ENCODE measurements at places on chromosomes 2 and 18. TPM values are rescaled to one million over a fixed set of nuclear protein-coding genes. Genes with fewer than 3 reads are reported as not detected.

DNA sequence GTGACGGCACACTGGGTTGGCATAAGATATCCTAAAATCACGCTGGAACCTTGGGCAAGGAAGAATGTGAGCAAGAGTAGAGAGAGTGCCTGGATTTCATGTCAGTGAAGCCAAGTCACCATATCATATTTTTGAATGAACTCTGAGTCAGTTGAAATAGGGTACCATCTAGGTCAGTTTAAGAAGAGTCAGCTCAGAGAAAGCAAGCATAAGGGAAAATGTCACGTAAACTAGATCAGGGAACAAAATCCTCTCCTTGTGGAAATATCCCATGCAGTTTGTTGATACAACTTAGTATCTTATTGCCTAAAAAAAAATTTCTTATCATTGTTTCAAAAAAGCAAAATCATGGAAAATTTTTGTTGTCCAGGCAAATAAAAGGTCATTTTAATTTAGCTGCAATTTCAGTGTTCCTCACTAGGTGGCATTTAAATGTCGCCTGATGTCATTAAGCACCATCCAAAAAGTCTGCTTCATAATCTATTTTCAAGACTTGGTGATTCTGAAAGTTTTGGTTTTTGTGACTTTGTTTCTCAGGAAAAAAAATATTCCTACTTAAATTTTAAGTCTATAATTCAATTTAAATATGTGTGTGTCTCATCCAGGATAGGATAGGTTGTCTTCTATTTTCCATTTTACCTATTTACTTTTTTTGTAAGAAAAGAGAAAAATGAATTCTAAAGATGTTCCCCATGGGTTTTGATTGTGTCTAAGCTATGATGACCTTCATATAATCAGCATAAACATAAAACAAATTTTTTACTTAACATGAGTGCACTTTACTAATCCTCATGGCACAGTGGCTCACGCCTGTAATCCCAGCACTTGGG, 19.6 kb downstream of the RSAD2 start:
- H3K4me1 ChIP-seq: peaks cover 13% of the 10 kb centered on the region
- DNase-seq: no peak
- peak overlapping the region; percentile 31 for H3K27ac ChIP-seq
- H3K36me3 ChIP-seq: peaks cover 86% of the 10 kb centered on the region

DNA sequence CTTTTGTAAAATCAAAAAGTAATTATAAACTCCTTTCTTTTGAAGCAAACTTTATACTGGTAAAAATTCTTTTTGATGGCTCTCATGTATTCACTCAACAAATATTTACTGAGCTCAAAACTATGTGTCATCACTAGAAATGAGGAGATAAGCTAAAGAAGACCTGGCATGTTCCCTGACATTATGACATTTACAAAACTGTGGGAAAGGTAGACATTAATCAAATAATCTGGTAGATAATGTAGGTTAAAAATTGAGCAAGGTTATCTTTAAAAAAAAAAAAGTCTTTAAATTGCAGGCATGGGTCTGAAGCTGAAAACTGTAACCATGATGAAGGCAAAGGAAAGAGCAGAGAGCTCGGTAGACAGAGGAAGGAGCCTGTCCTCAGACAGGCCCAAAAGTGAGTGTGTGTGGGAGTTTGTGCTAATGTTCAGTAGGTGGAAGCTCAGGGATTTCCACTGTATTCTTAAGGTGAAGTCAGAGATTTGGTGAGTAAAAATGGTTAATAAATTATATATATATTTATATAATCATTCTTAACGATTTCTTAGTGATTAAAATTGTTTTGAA, 612.9 kb downstream of the LRP1B start:
- no peaks in the 10 kb centered on the region for H3K4me1 ChIP-seq
- no peaks in the 10 kb centered on the region for H3K36me3 ChIP-seq
- DNase-seq: no peak
- no peak overlapping the region for H3K27ac ChIP-seq
- no peaks in the 10 kb centered on the region for H3K27me3 ChIP-seq
- no peak overlapping the region for H3K4me3 ChIP-seq

DNA sequence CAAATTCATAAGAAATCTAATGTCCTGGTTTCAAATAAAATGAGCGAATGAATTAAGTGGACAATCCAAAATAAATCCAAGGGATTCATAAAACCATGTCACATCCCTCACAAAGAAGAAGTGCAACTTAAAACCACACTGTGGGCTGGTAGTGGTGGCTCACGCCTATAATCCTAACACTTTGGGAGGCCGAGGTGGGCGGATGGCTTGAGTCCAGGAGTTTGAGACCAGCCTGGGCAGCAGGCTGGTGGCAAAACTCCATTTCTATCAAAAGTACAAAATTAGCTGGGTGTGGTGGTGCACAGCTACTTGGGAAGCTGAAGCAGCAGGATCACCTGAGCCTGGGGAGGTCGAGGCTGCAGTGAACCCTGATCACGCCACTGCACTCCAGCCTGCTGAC, 25.4 kb downstream of the FAM98A start:
- peaks cover 8% of the 10 kb centered on the region for H3K4me1 ChIP-seq
- H3K4me3 ChIP-seq: no peak overlapping the region
- no peaks in the 10 kb centered on the region for H3K27me3 ChIP-seq
- no peak overlapping the region for H3K27ac ChIP-seq
- no peak for DNase-seq

The MAP4K4 gene
- total RNA-seq: 42.8 TPM

The GREB1L gene
- not detected for total RNA-seq

DNA sequence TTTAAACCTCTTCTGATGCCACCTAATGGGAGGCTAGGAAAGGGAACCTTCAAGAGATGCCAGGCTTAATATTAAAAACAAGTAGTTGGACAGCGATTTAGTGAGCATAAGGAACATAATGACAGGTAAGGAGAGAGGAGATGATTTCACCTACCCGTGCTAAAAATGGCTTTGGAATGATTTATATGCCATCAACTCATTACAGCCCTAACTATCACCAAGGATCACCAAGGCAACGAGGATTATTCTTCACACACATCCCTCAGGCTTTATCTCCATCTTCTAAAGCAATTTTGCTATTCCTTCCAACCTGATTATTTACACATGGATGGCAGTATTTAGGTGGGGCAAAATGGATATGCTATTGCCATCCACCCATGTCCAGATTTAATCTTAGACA, 237.8 kb downstream of the DCC start:
- no peak overlapping the region for H3K4me3 ChIP-seq
- no peaks in the 10 kb centered on the region for H3K4me1 ChIP-seq
- DNase-seq: no peak
- no peaks in the 10 kb centered on the region for H3K27me3 ChIP-seq

- peaks cover 53% of the 10 kb centered on the region for H3K36me3 ChIP-seq
Measured at GRCh38 chr2:172510088-172510487, 45.8 kb upstream of the PDK1 start.

The CTLA4 gene
- total RNA-seq: 66.6 TPM

The SLC9A4 gene
- 0.18 TPM for total RNA-seq

DNA sequence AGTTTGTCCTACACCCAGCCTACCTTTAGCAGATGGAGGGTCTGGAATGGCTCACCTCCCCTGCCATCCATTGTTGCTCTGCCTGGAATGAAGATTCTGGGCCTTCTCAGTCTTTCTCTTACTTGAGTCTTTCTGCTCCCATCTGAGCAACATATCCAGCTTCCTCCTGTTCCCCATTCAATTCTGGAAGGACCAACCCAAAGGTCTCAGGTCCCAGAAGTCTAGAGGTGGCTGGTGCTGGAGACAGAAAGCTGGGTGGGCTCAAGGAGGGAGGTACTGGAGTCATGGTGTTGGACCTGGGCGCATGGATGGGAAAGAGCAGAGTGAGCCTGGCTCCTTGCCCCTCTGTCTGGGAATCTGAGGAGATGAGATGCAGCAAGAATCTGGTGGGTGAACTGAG, 93.5 kb upstream of the SIX3 start:
- DNase-seq: no peak
- peaks cover 3% of the 10 kb centered on the region for H3K36me3 ChIP-seq
- H3K4me3 ChIP-seq: no peak overlapping the region
- peaks cover 11% of the 10 kb centered on the region for H3K4me1 ChIP-seq
- no peak overlapping the region for H3K27ac ChIP-seq

GRCh38 chr18:37294951-37295350, 270.6 kb downstream of the CELF4 start:
- H3K27me3 ChIP-seq: no peaks in the 10 kb centered on the region
- no peaks in the 10 kb centered on the region for H3K36me3 ChIP-seq
- no peaks in the 10 kb centered on the region for H3K4me1 ChIP-seq
- no peak for DNase-seq
- H3K27ac ChIP-seq: no peak overlapping the region

The CFC1 gene
- not detected for total RNA-seq

The CHRNA1 gene
- total RNA-seq: not detected

- no peaks in the 10 kb centered on the region for H3K4me1 ChIP-seq
- DNase-seq: no peak
- no peaks in the 10 kb centered on the region for H3K27me3 ChIP-seq
Measured at GRCh38 chr18:1668279-1668678, 763.6 kb downstream of the ADCYAP1 start.

DNA sequence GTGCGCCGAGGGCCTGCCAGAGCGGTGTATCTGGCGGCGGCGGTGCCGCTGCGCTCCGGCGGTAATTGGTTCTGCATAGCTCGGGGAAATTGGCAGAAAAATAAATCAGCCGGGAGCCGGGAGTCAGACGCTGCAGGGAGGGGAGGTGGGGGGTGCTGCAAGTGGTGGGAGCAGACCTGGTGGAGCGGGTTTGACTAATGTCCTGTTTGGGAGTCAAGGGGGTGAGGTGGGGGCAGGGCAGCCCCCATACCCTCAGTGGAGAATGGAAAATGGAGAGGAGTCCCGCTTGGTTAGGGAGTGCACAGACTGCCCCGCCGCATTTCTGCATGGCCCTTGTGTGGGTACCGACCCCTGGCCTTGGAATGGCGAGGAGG, 107.3 kb downstream of the DYSF start:
- no peak overlapping the region for H3K4me3 ChIP-seq
- H3K27me3 ChIP-seq: no peaks in the 10 kb centered on the region
- H3K36me3 ChIP-seq: no peaks in the 10 kb centered on the region
- no peaks in the 10 kb centered on the region for H3K4me1 ChIP-seq
- DNase-seq: no peak

- H3K4me3 ChIP-seq: no peak overlapping the region
- H3K27me3 ChIP-seq: peaks cover 8% of the 10 kb centered on the region
- peaks cover 17% of the 10 kb centered on the region for H3K4me1 ChIP-seq
- no peak for DNase-seq
Measured at GRCh38 chr18:5397102-5397501, 101.6 kb upstream of the ZBTB14 start.

DNA sequence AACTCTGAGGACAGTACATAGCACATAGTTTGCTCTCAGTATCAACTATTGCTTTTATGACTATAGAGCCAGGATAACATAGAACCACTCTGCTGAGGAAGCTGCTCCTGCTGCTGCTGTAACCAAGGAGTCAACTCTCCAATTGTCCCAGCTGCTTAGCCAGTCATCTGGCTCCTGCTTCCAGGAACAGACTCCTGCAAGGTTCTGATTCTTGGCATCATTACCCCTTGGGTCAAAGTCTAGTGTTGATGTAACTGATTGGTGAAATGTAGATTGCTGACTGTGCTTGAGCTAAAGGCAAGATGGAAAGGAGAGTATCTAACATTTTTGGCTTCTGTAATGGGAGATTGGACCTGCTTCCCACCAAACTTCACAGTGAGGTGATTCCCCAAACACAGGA, 261.9 kb upstream of the FSHR start:
- no peak overlapping the region for H3K27ac ChIP-seq
- no peaks in the 10 kb centered on the region for H3K4me1 ChIP-seq
- no peaks in the 10 kb centered on the region for H3K27me3 ChIP-seq
- H3K36me3 ChIP-seq: no peaks in the 10 kb centered on the region
- no peak for DNase-seq

- no peak overlapping the region for H3K27ac ChIP-seq
- H3K36me3 ChIP-seq: no peaks in the 10 kb centered on the region
- no peak for DNase-seq
- peaks cover 17% of the 10 kb centered on the region for H3K27me3 ChIP-seq
- no peaks in the 10 kb centered on the region for H3K4me1 ChIP-seq
Measured at GRCh38 chr2:124027182-124027581, 2.1 kb downstream of the CNTNAP5 start.

GRCh38 chr2:11389551-11390398, 45.3 kb upstream of the ROCK2 start:
- DNase-seq: no peak
- no peak overlapping the region for H3K4me3 ChIP-seq
- H3K36me3 ChIP-seq: no peaks in the 10 kb centered on the region
- no peaks in the 10 kb centered on the region for H3K4me1 ChIP-seq

DNA sequence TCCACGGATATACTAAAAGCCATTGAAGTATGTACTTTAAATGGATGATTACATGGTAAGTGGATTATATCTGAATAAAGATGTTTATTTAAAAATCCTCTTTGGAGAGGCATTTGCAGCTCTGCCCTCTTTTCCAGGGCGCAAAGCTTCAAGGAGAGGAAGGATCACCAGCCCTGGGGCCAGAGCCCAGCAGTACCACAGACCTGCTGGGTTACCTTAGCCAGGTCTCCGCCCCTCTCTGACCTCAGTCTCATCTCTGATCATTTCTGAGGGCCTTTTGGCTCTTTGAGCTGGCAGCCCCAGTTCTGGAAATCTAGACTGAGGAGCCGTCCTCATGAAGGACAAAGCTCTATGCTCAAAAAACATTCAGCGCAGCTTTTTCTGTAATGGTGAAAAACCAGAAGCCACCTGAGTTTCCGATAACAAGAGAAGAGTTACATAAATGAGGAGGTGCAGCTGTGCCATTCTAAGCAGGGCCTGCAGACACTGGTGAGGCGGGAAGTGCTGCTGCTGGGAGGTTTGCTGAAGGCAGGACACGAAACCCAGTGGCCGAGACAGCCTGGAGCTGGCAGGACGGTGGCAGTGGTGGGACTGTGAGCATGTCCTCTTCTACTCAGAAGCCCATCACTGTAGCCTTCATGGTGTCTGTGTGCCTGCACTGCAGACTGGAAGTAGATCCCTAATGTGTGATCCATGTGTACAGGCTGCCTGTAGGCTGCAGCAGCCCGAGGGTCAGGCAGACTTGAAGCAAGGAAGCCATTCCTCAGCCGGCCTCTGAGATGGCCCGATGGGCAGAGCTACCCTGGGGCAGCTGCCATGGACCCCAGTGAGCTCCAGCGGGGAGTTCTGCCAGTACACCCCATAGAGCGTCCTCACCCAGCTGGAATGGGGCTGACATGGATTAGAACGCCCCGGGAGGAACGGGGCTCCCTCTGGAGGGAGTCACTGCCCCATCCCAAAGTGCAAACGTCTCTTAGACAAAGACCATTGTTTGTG, 27.7 kb downstream of the ADRA2B start:
- H3K4me3 ChIP-seq: no peak overlapping the region
- no peak overlapping the region for H3K27ac ChIP-seq
- H3K36me3 ChIP-seq: no peaks in the 10 kb centered on the region
- no peaks in the 10 kb centered on the region for H3K4me1 ChIP-seq
